ENCODE measurements at places on chromosomes 4 and X. TPM values are rescaled to one million over a fixed set of nuclear protein-coding genes. Genes with fewer than 3 reads are reported as not detected.

The MED14 gene
- total RNA-seq = 55.8 TPM

The GPR143 gene
- not detected for total RNA-seq

The NOX1 gene
- not detected for total RNA-seq

The RBM46 gene
- total RNA-seq = not detected

The SEC24D gene
- 33.1 TPM for total RNA-seq

The UGT2A1 gene
- not detected for total RNA-seq

The PFKFB1 gene
- 0.23 TPM for total RNA-seq
